ENCODE measurements at places on chromosomes 2 and 18.

DNA sequence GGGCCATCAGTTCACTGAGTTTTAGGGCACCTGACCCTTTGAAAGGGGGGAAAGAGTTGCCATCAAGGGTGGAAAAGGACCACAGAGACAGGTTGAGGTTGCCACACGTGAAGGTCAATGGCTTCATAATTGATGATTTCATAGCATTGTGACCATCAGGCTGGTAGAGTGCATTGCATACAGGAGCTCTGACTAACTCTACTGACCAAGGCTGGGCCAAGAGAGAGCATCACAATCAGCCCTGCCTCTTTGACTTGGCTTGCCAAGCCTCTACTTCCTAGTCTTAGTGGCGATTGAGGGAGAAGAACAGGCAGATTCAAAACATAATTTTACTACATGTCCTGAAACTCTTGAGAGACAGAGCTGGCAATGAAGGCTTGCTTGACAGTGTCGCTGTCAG, 5.8 kb upstream of the TNP1 start:
- no peak for DNase-seq

DNA sequence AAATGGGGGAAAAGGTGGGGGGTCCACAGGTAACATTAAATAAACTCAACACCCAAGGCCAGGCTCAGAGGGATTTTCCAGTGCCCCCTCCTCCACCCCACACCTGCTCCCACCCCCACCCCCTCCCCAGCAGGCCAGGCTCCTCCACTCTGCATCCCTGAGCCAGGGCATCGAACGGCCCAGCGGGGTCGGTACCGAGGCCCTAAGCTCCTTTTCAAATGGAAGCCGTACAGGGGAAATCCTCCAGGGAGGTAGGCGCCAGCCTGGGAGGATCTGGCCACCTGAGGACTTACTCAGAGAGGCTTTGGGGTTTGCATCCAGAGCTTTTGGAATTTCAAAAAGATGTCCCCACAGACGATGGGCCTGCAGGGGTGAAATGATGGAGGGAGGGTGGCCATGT, 46.5 kb downstream of the ZFP36L2 start:
- DNase-seq, result no peak

DNA sequence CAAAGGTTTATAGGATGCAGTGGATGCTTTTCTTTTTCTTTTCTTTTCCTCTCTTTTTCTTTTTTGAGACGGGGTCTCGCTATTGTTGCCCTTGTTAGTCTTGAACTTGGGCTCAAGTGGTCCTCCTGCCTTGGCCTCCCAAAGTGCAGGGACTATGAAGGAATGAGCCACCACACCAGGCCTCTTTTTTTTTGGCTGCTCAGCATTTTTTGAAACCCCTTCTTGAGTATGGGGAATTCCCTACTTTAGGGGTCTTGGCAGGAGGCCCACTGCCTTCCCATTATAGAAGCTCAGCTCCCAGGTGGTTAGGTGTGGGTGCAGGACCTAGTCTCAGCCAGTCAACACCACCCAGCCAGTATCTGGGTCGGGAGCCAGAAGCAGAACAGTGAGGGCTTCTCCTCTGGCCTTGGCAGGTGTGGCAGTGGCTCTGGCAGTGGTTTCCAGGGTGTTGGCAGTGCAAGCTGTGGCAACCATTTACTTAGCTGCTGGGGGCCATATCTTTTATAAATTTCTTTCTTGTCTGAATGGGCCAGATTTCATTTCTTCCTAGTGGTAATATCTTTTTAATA, 51.4 kb upstream of the ACYP2 start:
- DNase-seq, result no peak

DNA sequence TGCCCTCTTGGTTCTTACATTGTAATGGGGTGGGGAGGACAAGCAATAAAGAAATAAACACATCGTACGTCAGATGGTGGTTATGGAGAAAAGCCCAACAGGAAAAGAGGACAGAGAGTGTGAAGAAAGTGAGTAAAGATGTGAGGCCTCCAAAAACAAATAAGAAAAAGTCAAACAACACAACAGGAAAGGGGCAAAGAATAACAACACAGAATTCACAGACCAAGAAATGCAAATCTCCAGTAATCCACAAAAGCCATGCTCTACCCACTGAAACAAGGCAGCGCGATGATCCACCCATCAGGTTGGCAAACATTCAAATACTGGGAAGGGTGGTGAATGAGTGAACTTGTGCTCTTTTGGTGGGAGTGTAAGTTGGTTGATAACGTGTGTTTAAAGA, 16.7 kb upstream of the DUSP2 start:
- no peak for DNase-seq

DNA sequence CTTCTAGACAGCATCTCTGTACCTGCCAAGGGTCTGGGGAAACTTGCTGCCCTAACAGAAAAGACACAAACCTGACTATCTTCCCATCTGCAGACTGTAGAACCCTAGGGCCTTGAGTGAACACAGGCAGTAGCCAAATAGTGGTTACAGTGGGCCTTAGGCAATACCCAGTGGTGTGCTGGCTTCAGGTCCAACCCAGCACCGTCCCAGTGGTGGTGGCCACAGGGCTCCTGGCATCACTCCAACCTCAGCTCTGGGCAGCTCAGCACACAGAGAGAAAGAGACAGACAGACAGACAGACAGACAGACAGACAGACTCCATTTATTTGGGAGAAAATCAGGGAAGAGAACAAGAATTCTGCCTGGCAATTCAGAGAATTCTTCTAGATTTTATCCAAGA, 29.3 kb upstream of the UPP2 start:
- no peak for DNase-seq

GRCh38 chr2:200222791-200223190, 83.7 kb upstream of the SPATS2L start:
- no peak for DNase-seq

GRCh38 chr2:181466661-181467576, 9.7 kb downstream of the ITGA4 start:
- DNase-seq, result peak; percentile 39

- no peak for DNase-seq
Measured at GRCh38 chr2:103959174-103960128, 894.5 kb upstream of the POU3F3 start.

GRCh38 chr2:219159771-219160185, 837 bp downstream of the NHEJ1 start:
- DNase-seq, result no peak

- no peak for DNase-seq
Measured at GRCh38 chr2:129707800-129708199, 271.7 kb upstream of the RAB6C start.
